Activated T-cell treated with anti-CD3 and anti-CD28 coated beads for 4 hours (primary cell): ENCODE measurements at places on chromosomes 7 and 10.

GRCh38 chr7:114759347-114760062, 162.4 kb upstream of the MDFIC start:
- DNase-seq = no peak

GRCh38 chr7:25186436-25186835, 41.9 kb downstream of the NPVF start:
- no peak for DNase-seq

DNA sequence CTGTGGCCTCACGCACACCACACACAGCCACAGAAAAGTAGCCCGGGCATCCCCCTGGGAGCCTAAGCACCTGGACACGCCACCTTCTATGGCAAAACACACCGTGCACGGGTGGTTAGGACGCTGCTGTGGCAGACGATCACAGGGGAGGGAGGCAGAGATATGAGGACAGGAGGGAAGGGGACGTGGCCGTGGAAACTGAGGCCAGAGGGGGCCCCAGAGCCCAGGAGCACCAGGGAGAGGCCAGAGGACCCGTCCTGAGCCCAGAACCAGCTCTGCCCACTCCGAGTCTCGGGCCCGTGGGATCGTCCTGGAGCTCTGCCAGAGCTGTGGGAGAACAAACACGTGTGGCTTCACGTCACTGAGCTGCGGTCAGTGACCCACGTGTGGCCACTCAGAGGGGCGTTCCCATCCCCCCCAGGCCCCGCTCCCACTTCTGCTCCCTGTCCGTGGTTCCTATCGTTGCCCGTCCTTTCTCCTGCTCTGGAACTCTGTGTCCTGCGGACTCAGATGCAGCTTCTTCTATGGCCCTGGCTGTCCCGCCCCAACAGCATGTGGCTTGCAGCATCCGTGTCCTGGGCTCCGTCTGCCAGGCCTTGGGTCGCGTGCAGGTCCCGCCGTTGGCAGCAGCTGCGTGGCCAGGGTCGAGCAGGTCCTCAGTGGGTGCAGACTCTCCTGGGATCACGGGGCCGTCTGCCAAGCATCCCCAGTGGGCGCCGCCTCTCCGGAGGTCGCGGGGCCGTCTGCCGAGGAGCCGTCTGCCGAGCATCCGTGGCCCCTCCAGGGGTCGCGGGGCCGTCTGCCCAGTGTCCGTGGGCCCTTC, 31.0 kb downstream of the GET4 start:
- DNase-seq = no peak

- DNase-seq = no peak
These were observed 24.2 kb downstream of the TRIL start for GRCh38 chr7:28933846-28934320.

GRCh38 chr7:132520591-132521280, 55.5 kb downstream of the PLXNA4 start:
- no peak for DNase-seq

GRCh38 chr10:61376908-61377368, 76.2 kb downstream of the TMEM26 start:
- DNase-seq = no peak

- DNase-seq = no peak
These were observed 130.6 kb downstream of the DOCK1 start for GRCh38 chr10:127035827-127036226.

GRCh38 chr7:47557694-47558670, 23.9 kb downstream of the TNS3 start:
- DNase-seq = no peak

DNA sequence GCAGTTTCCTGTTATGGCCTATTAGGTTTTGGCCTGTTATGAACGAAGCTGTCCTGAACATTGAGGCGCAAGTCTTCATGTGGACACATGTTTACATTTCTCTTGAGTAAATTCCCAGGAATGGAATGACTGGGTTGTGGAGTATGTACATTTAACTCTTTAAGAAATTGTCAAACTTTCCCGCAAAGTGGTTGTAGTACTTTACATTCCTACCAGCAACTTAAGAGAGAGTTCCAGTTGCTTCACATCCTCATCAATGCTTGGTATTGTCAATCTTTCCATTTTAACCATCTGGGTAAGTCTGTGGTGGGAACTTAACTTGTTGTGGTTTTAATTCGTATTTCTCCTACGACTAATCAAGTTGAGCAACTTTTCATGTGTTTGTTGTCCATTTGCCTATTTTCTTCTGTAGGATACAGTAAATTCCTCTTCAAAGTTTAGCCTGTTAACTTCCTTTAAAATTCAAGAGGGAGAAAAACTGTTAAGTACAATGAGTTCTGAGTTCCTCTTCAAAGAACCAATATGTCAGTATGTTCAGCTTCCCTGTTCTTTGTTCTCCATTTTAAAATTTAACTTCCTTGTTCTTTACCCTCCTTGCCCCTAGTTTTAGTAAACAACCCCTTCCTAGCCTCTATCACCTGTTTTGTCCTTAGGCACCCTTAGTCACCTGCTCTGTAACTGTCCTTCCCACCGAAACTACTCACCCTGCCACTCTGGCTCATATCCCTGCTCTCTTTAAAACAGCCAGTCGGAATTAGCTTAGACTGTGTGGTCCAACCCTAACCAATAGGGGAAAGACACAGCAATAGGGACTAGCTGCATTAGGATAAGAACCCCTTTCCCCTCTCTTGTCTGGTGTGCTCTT, 74.0 kb downstream of the FAM241B start:
- DNase-seq = no peak

DNA sequence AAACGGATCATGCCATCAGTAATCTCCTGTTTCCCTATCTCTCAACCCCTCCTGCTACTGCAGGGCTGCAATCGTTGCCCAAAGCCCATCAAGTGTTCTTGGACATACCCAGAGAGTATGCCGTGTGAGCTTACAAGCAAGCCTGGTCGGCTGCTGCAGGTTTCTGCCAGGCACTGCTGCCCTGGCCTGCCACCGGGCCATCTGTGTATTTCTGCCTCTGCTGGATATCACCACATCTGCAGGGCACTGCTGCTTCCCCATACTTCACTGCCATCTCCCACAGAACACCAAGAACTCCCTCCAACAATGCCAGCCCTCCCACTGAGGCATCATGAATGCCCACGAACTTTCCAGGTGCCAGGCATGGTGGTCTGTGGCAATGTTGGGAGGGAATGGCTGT, 138.2 kb upstream of the SORCS3 start:
- no peak for DNase-seq

DNA sequence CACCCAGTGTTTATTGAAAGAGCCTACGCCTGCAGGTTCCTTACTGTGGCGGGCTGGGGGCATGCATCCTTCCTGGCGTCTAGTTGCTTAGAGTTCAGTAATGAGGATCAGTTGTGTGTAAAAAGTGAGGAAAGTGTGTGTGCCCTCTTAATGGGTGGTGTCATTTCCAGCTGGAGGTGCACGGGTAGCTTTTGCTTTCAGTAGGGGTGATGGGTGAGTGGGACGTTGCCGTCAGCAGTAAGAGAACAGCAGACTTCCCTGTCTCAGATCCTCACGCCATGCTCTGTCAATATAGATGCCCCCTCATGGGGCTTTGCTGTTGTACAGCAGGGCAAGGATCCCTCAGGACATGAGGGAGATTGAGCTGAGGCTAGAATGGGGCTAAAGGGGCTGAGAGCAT, 352.6 kb upstream of the GALNT17 start:
- no peak for DNase-seq

DNA sequence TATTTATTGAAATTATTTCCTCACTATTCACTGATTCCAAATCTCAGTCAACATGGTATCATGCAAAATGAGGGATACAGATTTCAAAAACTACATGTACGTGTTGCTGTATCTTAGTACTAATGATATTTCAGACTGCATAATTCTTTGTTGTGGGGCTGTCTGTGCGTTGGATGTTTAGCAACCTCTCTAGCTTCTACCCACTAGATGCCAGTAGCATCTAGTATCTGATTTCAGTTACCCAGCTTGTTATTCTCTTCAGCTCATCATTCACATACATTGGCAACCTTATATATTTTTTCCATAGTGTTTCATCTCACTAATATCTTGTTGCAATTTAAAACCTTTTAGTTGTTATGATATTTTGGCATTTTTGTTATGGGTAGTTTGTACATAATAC, 22.5 kb upstream of the WASL start:
- no peak for DNase-seq

- DNase-seq = no peak
These were observed 104.7 kb downstream of the SFMBT2 start for GRCh38 chr10:7306147-7306546.

GRCh38 chr7:44139311-44140010, 1.7 kb downstream of the MYL7 start:
- DNase-seq = no peak

DNA sequence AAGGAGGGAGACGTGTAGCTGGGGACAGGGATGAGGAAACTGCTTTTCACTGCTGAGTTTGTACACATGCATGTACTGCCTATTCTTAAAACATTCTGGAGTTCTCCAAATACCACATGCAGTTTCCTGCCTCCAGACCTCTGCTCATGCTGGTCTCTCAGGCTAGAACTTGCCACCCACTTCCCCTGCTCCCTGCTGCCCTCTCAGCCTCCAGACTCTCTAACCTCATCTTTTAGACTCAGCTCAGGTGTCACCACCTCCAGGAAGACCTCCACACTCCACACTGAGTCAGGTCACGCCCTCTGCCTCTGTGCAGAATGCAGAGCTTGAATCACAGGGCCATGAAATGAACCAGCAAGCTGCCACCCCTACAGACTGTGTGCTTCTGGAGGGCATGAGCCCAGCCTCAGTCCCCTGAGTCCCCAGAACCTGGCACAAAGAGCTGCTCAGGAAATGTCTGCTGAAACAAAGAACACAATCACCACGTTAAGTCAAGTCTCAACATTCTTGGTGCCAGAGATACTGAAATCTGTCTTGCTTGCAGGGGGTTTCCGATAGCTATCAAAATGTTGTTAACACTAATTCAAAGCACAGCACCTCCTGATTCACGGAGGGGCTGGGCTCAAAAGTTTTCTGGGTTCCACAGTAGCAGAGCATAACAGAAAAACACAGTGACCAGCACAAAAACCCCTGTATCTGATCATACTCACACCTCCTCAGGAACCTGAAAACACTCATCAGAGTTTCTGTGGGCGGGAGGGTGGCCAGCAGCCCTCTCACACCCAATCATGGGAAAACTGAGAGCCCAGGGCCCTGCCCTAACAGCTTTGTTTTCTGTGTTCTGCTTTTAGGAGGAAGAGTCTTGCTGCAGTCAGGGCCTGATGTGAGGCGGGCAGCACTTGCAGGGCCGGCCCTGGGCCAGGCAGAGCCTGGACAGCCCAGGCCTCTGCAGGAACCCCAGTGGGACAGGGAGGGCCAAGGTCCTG, 21.1 kb downstream of the FAM53B start:
- DNase-seq = no peak

GRCh38 chr7:31061185-31061584, 9.1 kb downstream of the ADCYAP1R1 start:
- DNase-seq = no peak

- no peak for DNase-seq
These were observed at the start of gene SLC16A12 for GRCh38 chr10:89535171-89536012. SLC16A12 (minus strand) TSS chr10:89535594; CDS start chr10:89462578, 73,016 bp downstream.

- no peak for DNase-seq
These were observed 126.8 kb downstream of the KAT6B start for GRCh38 chr10:74953214-74953613.

GRCh38 chr7:140478246-140479061, 851 bp downstream of the MKRN1 start:
- peak; percentile 25 for DNase-seq

- no peak for DNase-seq
These were observed 78.6 kb upstream of the SYPL1 start for GRCh38 chr7:106190589-106191330.

GRCh38 chr7:29105752-29106668, 40.3 kb downstream of the CPVL start:
- DNase-seq = no peak

DNA sequence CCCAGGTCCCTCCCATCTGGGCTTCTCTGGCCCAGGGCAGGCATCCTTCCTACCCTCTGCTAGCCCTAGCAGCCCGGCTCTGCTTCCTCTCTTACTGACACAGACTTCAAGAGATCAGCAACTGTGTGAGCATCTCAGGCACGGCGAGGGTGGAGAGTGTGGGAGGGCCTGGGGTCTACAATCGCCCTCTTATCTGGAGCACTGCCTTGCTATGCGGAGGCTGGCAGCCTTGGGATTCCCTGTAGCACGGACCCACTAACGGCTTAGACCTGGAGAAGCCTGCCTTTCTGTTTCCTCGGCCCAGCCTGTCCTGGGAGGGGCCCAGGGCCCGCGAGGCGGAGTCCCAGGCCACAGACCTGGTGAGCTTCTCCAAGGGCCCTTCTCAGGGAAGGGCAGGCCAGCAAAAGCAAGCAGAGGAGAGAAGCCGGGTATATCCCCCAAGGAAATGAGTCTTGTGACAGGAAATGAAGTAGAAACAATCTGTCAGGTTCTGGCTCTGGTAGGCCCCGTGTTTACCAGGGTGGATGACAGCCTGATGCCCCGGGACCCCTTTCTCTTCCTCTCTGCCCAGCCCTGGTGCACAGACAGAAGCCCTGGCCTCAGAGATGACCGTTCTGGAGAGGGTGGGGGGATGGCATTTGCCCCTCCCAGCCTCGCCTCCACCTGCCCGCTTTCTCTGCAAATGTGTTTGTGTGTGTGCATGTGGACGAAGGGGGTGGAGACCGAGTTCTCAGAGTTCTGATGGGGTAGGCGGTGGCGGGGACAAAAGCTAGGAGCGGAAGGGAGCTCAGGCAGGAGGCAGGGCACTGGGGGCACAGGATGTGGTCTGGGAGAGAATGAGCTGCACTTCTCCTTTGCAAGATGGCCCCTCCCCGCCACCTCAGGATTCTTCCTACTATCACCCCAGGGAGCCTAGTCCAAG, 2.5 kb downstream of the LRCH4 start:
- DNase-seq = peak; percentile 38

- no peak for DNase-seq
These were observed 135.6 kb downstream of the CHN2 start for GRCh38 chr7:29330136-29330535.

DNA sequence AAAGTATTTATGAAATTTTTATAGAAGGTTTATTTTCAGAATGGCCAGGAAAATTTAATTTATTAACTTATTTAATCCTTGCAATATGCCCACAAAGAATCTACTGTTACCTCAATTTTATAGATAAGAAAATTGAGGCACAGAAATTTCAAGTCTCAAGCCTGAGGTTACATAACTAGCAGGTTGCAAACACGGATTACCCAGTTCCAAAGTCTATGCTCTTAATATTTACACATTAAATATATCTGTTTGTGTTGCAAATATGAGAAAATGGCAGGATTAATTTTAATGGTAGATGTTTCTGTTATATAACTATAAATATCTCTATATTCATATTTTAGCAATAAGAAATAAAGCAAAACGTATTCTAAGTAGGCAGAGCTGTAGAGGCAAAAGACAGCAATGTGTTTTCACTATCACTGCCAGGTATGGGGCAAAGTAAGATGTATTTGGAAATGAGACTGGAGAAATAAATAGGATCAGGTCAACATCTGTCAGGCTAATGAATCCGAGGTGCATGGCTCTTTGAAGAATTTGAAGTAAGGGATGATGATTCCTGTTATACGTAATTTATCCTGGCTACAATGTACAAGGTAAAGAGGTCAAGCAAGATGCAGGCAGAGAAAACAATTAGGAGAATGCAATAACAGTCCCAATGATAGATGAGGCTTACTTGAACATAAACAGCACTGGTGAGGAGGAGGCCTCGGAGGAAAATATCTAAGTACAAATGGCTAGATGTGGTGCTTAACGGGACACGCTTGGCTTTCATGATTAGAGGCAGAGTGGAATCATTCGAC, 354.1 kb upstream of the VSTM2A start:
- DNase-seq = no peak
